ENCODE measurements at places on chromosomes 5 and 9.

- H3K27ac ChIP-seq = no peak overlapping the region
- no peak overlapping the region for H3K4me3 ChIP-seq
- DNase-seq = no peak
- H3K36me3 ChIP-seq = peaks cover 2% of the 10 kb centered on the region
- H3K27me3 ChIP-seq = peaks cover 73% of the 10 kb centered on the region
Observed at GRCh38 chr9:136204145-136204805, 653 bp downstream of the LHX3 start.

DNA sequence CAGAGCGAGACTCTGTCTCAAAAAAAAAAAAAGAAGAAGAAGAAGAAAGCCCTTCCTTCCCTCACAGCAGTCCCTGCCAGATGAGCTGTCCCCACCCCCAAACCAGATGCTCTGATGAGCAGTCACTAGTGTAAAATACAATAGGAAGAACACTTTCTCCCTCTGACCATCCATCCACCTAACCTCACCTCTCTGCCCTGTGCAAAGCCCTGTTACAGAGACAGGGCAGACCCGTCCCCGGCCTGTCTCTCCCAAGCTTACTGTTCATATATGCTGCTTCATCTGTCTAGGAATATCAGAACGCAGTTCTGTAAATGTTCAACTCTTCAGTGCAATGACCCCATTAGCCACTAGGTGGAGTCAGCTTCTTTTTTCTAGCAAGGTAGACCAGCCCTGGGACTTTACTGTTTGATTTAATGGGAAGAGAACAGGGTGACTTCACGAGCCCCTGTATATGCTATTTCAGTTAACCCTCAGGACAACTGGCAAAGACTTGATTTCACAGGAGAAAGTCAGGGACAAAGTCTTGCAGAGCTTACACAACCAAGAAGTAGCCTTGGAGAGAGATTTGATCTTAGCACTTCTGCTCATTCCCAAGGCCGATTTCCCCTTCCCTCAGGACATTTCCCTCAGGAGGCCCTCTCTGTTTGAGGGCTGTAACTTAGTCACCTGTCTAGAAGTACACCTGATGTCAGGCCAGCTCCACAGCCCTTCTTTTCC is 14.9 kb upstream of the FGFR4 start:
- H3K36me3 ChIP-seq = peaks cover 6% of the 10 kb centered on the region
- no peak overlapping the region for H3K4me3 ChIP-seq
- no peak overlapping the region for H3K27ac ChIP-seq
- H3K4me1 ChIP-seq = peaks cover 3% of the 10 kb centered on the region
- H3K27me3 ChIP-seq = no peaks in the 10 kb centered on the region

DNA sequence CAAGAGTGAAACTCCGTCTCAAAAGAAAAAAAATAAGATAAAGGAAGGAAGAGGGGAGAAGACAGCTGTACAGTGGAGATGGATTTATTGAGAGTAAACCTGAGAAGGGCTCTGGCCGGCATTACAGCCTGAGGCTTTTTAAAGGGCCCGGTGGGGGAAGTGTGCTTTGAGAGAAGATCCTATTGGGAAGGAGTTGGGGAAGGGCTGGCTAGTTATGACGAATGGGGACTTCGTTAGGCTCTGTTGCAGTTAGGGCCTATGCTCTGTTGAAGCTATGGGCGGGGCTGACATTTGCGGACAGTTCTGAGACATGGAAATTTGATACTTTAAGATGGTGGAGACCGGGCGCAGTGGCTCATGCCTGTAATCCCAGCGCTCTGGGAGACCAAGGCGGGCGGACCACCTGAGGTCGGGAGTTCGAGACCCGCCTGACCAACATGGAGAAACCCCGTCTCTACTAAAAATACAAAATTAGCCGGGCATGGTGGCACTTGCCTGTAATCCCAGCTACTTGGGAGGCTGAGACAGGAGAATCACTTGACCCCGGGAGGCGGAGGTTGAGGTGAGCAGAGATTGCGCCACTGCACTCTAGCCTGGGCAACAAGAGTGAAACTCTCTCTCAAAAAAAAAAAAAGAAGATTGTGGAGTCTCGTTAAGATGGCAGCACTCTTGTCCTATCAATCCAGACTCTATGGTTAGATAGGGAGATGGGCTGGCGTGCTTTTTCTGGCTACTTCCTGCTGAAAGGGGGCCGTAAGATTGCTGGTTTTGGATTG is 33.2 kb downstream of the C9orf50 start:
- no peak overlapping the region for H3K27ac ChIP-seq
- H3K4me3 ChIP-seq = no peak overlapping the region
- DNase-seq = no peak
- peaks cover 47% of the 10 kb centered on the region for H3K27me3 ChIP-seq
- no peaks in the 10 kb centered on the region for H3K36me3 ChIP-seq

DNA sequence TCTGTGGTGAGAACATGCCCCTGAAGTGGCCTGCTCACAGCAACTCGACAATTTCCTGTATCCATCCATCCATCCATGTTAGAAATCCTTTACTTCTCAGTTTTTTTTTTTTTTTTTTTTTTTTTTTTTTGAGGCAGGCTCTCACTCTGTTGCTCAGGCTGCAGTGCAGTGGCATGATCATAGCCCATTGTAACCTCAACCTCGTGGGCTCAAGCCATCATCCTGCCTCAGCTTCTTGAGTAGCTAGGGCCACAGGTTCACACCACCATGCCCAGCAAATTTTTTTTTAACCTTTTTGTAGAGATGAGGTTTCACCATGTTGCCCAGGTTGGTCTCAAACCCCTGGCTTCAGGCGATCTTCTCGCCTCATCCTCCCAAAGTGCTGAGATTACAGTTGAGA is 259.1 kb downstream of the ARHGAP26 start:
- H3K27ac ChIP-seq = no peak overlapping the region
- H3K27me3 ChIP-seq = no peaks in the 10 kb centered on the region

DNA sequence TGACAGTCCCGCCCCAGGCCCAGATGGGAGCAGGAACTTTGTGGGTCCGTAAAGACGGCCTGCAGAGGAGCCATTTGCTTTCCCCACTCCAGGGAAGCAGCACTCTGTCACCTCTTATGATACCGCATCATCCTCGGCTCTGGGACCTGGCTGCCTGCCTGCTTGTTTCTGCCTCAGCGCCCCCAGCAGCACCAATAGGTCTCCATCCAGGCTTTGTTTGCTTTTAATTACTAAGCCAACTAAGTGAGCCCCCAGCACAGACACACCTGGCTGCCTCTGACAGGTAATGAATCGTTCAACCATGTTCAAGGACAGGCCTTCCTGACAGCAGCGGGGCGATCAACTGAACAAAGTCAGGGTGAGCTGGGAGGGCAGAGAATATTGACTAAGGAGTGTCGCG is 141.4 kb downstream of the C5orf15 start:
- DNase-seq = no peak
- H3K4me1 ChIP-seq = peaks cover 34% of the 10 kb centered on the region
- peaks cover 23% of the 10 kb centered on the region for H3K27me3 ChIP-seq
- H3K36me3 ChIP-seq = no peaks in the 10 kb centered on the region
- H3K4me3 ChIP-seq = no peak overlapping the region

- H3K36me3 ChIP-seq = no peaks in the 10 kb centered on the region
- H3K27me3 ChIP-seq = no peaks in the 10 kb centered on the region
- H3K4me1 ChIP-seq = no peaks in the 10 kb centered on the region
- H3K4me3 ChIP-seq = no peak overlapping the region
Observed at GRCh38 chr9:79012561-79012960, 559.2 kb upstream of the TLE4 start.

DNA sequence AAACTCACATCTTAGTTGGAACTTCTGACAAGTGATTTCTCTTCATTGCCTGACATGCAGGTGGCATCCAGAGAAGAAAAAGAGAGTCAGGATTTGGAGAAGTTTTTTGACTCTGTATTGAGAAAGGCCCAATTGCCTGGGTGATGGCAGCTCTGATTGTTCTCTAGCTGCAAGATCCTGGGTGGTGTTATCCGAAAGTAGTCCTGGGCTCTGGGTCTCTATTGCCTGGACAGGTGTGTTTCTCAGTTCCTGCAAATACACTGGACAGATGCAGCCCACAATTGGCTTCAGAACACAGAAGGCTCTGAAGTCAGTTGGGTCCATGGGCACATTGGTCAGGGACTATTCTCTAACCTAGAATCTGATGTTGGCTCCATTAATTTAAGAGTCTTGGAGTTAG is 67.4 kb downstream of the RGS3 start:
- H3K4me1 ChIP-seq = no peaks in the 10 kb centered on the region
- DNase-seq = no peak
- peaks cover 10% of the 10 kb centered on the region for H3K36me3 ChIP-seq
- no peak overlapping the region for H3K27ac ChIP-seq
- no peak overlapping the region for H3K4me3 ChIP-seq

DNA sequence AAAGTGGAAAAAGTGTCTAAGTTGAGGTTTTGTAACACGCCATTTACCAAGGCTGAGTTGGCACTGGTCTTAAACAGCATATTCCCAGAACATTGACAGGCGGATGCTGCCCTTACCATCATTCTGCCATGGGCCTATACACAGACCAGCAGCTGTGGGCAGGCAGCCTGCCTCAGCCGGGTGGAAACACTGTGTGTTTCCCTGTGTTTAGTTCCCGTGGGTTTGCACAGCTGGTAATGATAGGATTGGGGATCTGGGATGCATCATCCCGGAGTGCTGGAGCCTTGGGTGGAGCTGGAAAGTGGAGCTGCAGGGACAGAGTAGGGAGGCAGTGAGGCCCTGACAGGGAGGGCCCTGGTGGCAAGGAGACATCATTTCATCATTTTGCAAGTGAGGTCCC is 5.5 kb upstream of the FGD3 start:
- no peak overlapping the region for H3K27ac ChIP-seq
- peaks cover 36% of the 10 kb centered on the region for H3K27me3 ChIP-seq
- H3K36me3 ChIP-seq = peaks cover 3% of the 10 kb centered on the region
- H3K4me1 ChIP-seq = peaks cover 10% of the 10 kb centered on the region
- DNase-seq = no peak

DNA sequence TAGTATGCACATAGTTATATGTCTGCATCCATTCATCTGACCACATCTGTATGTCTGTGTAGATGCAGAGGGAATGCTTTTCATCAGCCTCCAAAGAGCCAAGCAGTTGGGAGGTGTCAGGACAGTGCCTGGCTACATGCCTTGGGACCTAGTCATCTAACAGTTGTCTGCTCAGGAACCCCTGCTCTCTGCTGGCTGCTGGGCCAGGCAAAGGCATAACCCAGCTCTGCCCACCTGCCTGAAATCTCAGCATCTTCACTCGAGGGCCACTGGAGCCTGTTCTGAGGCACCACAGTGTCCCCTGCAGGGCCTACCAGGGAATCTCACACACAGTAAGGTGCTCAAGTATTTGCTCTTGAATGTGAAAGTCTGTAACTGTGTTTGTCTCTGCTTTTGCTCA is 3.7 kb downstream of the C9orf50 start:
- peak; percentile 55 for DNase-seq
- no peak overlapping the region for H3K4me3 ChIP-seq
- no peak overlapping the region for H3K27ac ChIP-seq
- peaks cover 5% of the 10 kb centered on the region for H3K4me1 ChIP-seq
- peaks cover 84% of the 10 kb centered on the region for H3K27me3 ChIP-seq

GRCh38 chr9:4050916-4051315 is 249.0 kb downstream of the GLIS3 start:
- DNase-seq = no peak
- H3K27me3 ChIP-seq = no peaks in the 10 kb centered on the region
- no peak overlapping the region for H3K27ac ChIP-seq
- H3K4me3 ChIP-seq = no peak overlapping the region
- no peaks in the 10 kb centered on the region for H3K36me3 ChIP-seq

DNA sequence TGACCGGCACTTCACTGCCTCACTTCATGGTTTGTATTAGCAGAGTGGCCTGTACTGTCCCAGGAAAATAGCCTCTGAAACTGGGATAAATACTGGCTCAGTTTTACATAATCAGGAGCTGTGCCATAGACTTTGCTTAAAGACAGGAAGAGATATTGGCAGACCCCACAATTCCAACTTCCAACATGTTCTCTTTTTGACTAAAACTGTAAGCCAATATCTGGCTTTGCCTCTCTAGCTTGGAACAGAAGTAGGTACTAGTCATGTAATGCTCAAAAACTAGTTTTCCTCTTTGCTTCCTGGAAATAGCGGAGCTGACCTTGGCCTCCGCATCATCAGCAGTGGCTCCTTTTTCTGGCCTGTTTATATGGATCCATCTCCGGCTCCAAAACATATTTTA is 276.9 kb downstream of the CDH9 start:
- H3K27me3 ChIP-seq = no peaks in the 10 kb centered on the region
- H3K27ac ChIP-seq = no peak overlapping the region
- no peaks in the 10 kb centered on the region for H3K4me1 ChIP-seq
- no peaks in the 10 kb centered on the region for H3K36me3 ChIP-seq
- DNase-seq = no peak
- no peak overlapping the region for H3K4me3 ChIP-seq

DNA sequence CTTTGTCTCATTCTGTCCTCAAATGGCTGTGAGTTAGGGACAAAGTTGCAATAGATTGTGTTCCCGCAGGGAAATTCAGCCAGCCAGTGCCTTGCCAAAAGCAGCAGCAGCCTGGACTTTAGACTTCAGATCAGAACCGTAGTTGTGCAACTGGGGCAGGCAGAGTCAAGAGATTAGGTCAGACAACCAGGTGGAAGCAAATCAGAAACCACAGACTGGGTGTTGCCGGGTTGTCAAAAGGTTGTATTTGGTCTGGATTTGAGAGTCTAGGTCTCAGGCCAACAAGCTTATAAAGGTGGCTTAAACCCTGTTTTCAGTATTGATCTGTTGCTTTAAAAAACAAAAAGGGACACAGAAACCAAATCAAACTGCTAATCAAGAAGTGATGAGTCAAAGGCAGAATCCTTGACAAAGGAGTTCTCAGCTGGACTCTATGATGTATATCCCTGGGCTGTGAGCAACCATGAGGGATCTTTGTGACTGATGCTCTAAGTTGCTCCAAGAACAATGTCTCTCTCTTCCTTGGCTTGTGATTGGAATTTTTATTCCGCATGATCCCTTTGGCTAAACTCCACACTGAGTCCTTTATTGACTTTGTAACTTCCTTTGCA is 20.9 kb downstream of the RFK start:
- H3K4me1 ChIP-seq = no peaks in the 10 kb centered on the region
- H3K4me3 ChIP-seq = no peak overlapping the region
- H3K27me3 ChIP-seq = no peaks in the 10 kb centered on the region

DNA sequence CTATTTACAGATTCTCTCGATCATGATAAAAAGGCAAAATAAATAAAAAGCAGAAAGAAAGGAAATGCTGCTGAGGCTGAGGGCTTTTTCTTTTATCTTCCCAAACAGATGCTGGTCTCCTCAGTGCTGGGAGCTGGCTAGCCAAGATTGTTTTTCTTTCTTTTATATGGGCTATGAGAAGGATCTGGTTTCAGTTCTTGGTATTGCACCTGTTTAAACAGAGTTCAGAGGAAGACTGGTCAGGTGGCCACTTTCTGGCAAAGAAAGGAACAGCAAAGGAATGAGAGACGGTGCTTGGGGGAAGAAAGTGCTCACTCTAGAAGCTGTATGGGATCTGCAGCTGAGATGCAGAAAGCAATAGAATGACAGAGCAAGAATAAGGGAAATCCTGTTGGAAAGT is 88.9 kb downstream of the SLF1 start:
- no peak overlapping the region for H3K4me3 ChIP-seq
- H3K4me1 ChIP-seq = peaks cover 9% of the 10 kb centered on the region
- peaks cover 10% of the 10 kb centered on the region for H3K36me3 ChIP-seq
- H3K27ac ChIP-seq = no peak overlapping the region

- peaks cover 51% of the 10 kb centered on the region for H3K4me1 ChIP-seq
- peak overlapping the region; percentile 92 for H3K4me3 ChIP-seq
- H3K27ac ChIP-seq = peak overlapping the region; percentile 99
- peaks cover 24% of the 10 kb centered on the region for H3K36me3 ChIP-seq
- peak; percentile 77 for DNase-seq
- no peaks in the 10 kb centered on the region for H3K27me3 ChIP-seq
Observed at GRCh38 chr9:127905004-127905728, 5.8 kb upstream of the ST6GALNAC6 start.

Measured in activated naive CD4-positive, alpha-beta T cell treated with anti-CD3 and anti-CD28 coated beads, Interleukin-2, amount 10 ng/mL, durations not matched to agents 7 days and 5 days (primary cell).